ENCODE measurements at places on chromosomes 2 and 18. TPM values are rescaled to one million over a fixed set of nuclear protein-coding genes. Genes with fewer than 3 reads are reported as not detected.

- no peak for DNase-seq
Observed at GRCh38 chr2:96913398-96914202, 43.7 kb upstream of the SEMA4C start.

Gene UGT1A6
- not detected for polyA plus RNA-seq

Gene PLCL1
- 3.0 TPM for polyA plus RNA-seq

DNA sequence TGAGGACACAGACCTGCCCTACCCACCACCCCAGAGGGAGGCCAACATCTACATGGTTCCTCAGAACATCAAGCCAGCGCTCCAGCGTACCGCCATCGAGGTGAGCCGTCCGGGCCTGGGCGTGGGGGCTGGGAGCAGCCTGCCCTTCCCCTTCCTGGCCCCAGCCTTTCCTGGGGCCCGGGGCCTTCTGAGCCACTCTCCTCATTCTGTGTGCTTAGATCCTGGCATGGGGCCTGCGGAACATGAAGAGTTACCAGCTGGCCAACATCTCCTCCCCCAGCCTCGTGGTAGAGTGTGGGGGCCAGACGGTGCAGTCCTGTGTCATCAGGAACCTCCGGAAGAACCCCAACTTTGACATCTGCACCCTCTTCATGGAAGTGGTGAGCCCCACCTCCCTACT, 157.9 kb downstream of the DYSF start:
- DNase-seq = peak; percentile 41

DNA sequence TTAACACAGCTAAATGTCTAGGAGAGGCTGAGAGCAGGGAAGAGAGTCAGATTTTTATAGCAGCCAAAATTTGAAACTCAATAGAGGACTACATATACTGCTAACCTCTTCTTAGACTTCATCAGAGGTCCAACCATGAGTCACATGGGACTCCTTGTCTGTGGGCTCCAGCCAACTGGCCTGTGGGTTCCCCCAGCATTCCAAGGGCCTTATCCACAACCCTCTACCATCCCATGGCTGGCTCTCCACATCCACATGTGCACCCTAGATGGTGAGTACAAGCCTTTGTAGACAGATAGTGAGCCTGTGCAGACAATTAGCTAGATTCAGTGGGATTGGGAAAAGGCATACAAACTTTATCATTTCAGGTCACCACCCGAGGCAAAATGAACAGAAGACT, 901.9 kb upstream of the ZEB2 start:
- no peak for DNase-seq

DNA sequence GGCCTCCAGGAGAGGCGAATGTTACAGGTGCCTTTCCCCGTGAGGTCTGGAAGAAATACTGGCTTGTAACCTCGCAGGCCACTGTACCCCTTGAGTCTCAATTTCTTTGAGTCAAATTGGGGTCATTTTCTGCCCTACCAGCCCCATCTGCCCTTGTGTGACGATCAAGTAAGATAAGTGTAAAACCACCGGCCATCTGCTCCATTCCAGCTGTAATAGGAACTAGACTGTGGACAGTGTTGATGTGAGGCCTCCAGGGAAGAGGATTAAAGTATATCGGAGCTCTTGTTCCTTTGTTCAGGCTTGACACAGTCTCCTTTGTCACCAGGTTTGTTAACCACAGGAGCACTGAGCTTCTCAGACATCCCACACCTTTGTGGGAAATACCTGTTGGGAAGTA, 65.6 kb downstream of the MRPS9 start:
- no peak for DNase-seq

GRCh38 chr2:43448011-43448821, 147.6 kb downstream of the THADA start:
- DNase-seq = no peak

GRCh38 chr2:184472481-184472880, 125.8 kb upstream of the ZNF804A start:
- DNase-seq = no peak

DNA sequence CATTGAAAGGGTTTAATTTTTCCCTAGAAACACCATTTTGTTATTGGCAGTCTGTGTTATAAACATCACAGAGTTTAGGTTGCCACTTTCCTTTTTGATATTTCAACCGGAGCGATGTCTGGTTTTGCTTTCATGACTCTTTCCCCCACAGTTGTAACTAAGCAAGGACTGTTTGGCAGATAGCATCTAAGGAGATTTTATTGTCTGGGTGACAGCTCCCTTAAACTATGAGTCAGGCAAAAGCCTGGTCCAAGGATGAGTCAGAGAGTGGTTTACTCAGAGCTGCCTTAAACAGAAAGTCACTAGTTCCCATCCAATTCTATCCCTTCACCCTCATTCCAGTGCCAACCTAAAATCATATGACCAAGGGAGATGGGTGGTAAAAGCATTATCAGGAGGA, 341.6 kb upstream of the VWC2L start:
- no peak for DNase-seq

DNA sequence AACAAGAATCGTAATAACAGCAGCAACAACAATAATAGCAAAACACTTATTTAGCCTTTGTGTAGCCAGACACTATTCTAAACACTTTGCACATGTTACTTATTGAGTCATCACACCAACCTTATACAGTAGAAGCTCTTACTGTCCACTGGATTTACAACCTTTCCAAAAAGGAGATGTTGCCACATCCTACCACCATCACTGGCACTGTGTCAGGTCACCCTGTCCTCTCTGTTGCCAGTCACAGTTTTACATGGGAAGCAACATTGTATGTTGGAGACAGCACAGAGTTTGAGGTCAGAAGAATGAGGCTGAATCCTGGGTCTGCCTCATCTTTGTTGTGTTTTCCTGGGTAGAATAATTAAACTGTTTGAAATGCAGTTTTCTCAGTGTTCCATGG, 201.4 kb upstream of the EPAS1 start:
- no peak for DNase-seq

Gene PARD3B
- polyA plus RNA-seq = 6.6 TPM

GRCh38 chr2:639703-640102, 37.5 kb downstream of the TMEM18 start:
- no peak for DNase-seq

- DNase-seq = no peak
Observed at GRCh38 chr2:175687465-175687864, 314.6 kb downstream of the LNPK start.

DNA sequence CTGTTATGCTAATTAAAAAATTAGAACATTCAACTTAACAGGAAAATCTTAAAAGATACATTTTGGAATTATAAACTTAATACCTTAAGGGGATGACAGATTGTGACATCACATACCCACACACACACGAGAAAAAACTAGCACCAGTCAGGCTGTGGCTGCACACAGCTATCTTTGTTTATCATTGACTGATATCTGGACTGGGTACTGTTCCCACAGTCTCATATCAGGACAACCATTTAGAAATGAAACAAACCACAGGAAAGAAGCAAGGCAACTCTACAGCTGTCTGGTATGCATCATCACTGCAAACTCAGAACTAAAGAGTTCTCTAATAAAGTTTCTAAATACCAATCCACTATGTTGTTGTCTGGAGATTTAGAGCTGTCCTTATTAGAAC, 210.9 kb upstream of the SMAD7 start:
- no peak for DNase-seq

Gene IL1RL1
- 0.23 TPM for polyA plus RNA-seq

- no peak for DNase-seq
Observed at GRCh38 chr2:55391615-55392242, 27.9 kb downstream of the CCDC88A start.

GRCh38 chr2:237033536-237034060, 52.1 kb upstream of the COPS8 start:
- no peak for DNase-seq

- DNase-seq = no peak
Observed at GRCh38 chr2:160053946-160054345, 8.5 kb downstream of the PLA2R1 start.

All from sigmoid colon (tissue), 7 donors.